ENCODE measurements at places on chromosomes 12 and 14. TPM values are rescaled to one million over a fixed set of nuclear protein-coding genes. Genes with fewer than 3 reads are reported as not detected.
A peak's percentile ranks its signal among the peaks of the same experiment; 100 is the strongest.

GRCh38 chr12:52242442-52243258 lies 9.6 kb downstream of the KRT7 start:
- ATAC-seq: no peak

- no peak for ATAC-seq
These were observed 11.0 kb upstream of the RPS6KL1 start for GRCh38 chr14:74934041-74934440.

- ATAC-seq: no peak
These were observed 251.4 kb downstream of the RGS6 start for GRCh38 chr14:72183631-72184030.

DNA sequence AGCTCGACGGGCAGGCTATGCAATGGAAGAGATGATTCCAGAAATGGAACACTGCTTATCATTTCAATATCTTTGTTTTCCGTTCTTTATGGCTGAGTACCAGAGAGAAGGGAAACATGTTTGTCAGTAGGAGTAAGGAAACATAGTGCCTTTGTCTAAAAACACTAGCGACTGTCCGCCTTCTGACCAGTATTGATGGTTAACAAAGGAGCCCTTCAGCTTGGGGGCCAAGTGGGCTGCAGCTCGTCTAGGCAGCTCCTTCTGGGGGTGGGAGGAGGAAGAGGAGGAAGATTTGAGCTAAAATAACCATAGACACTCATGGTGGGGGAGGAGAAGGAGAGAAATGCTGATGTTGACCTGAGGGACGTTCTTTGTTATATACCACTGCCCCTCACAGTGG lies 15.0 kb downstream of the COQ5 start:
- no peak for ATAC-seq

DNA sequence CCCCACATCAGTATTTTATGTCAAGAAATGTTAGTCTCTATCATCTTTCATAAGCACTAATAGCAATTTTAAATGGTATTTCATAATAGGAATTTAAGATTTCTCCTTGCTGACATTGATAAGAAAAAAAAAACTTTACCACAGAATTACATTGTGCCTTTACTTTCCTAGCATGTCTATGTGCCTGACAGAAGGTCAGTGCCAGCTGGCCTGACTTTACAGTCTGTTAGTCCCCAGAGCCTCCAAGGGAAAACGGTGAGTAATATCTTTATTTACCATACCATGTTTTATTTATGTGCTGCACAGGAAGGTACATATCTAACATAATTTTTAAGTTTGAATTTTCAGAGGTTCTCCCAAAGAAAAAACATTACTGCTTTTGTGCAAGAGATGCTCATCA lies 152.0 kb upstream of the AEBP2 start:
- ATAC-seq: no peak

- no peak for ATAC-seq
These were observed 169.5 kb downstream of the ANO4 start for GRCh38 chr12:100964028-100964427.

DNA sequence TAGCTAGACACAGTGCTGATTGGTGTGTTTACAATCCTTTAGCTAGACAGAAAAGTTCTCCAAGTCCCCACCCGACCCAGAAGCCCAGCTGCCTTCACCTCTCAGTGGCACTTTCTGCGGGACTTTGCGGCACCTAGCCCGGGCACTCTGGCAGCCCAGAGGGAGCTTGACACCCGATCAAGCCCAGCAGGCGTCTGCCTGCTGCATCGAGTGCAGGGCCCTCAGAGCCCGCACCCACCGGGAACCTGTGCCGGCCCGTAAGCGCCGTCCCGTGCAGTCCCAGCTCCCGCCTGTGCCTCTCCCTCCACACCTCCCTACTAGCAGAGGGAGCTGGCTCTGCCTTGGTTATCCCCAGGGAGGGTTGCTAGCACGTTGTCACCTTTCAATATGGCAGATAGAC lies 631.0 kb upstream of the STXBP6 start:
- ATAC-seq: no peak

DNA sequence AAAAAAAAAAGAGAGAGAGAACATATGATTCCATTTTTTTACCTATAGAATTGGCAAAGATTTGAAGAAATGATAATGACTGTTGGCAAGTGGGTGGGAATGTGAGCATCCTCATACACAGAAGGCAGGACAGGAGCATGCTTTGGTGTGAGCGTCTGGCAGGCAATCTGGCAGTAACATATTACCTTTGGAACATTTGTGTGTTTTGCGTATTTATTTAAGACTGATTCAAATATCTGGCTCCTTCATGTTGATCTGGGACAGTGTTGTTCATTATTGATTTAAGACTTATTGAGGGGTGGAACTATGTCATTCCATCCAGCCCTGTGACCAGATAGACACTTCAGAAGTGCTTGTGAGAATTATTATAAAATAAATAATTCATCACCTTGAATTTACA lies 53.1 kb downstream of the PPP1R36 start:
- no peak for ATAC-seq

DNA sequence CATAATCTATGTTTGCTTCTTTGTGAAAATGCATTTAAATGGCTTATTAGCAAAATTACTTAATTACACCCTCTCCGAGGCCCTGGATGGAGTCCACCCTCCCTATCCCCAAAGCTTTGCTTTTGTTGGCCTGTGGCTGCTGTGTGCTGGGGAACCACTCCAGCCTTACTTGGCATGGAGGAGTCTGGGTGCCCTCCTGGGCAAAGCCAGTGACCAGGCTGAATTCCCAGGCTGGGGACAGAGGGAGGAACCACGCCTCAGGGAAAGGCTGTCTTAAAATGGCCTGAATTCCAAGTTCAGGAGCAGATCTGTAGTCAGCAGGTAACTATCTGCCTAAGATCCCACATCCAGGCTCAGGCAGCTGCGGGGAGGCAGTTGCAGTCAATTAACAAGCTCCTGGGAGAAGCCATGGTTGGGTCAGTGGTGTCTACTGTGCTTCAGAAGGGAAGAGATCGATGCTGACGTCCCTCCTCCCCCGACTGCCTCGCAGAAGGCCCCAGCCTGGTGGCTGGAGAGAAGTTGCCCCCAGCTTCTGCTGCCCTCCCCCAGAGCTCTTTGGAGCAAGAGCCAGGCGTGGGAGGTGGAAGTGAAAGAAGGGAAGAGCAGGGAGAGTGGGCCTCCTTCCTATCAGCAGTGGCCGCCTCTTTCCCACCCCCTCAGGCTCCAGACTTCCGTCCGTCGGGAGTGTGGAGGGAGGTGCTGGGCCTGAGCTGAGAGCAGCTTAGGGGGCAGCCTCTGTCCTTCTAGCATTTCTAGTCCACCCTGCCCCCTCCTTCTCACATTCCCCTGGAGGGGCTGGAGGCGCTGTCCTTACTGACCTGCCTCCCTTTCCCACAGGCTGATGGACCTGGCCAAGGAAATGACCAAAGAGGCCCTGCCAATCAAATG lies 11.3 kb downstream of the VASH1 start:
- peak; percentile 9 for ATAC-seq

DNA sequence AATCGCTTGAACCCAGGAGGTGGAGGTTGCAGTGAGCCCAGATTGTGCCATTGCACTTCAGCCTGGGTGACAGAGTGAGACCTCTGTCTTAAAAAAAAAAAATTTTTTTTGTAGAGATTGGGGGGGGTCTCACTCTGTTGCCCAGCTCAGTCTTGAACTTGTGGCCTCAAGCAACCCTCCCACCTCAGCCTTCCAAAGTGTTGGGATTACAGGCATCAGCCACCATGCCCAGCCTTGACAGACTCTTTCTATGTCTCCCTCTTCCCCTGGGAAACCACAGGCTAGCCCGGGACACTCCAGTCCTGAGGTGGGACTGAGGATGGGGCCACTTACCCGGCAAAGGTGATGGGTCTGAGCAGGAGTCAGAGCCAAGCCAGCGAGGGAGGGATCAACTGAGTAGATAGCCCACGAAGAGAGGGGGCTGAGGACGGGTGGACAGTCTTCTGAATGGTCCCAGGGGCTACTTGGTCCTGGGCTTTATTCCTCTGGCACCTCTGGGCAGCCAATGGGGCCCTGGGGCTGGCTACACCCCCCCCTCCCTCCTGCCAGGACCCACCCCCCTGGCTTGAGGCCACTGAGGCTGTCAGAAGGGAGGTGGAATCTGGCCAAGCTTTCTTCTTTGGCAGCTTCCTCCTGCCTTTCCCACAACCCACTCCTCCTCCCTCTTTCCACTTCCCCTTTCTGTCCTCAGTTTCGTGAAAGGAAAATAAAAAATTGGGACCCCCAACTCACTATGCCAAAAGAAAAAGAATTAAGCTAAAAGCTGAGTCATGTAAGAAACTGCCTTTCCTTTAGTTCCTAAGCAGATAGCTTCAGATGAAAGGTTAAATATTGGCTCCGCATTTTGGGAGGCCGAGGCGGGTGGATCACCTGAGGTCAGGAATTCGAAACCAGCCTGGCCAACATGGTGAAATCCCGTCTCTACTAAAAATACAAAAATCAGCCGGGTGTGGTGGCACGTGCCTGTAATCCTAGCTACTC lies at the start of gene SDS:
Gene SDS, minus strand, starts transcription at position 453 of the 981 bp plus-strand sequence. CDS start 4,179 bp downstream, outside the sequence.
- ATAC-seq: no peak

DNA sequence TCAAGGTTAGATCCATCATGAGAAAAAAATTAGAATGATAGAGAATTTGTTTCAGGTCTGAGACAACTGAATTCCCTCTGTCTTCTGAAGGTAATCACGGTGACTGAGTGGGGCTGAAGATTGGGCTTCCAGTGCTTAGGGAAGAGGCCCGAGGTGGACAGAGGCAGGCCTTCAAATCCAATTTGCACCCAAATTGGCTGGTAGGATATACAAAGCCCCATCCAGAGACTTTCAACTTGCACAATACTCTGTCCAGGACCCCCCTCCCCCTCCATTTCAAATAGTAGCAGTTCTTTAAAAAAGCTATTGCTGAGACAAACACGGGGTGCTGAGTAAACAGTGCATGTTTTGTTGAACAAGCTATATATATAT lies 3.6 kb upstream of the FOXG1 start:
- ATAC-seq: no peak

DNA sequence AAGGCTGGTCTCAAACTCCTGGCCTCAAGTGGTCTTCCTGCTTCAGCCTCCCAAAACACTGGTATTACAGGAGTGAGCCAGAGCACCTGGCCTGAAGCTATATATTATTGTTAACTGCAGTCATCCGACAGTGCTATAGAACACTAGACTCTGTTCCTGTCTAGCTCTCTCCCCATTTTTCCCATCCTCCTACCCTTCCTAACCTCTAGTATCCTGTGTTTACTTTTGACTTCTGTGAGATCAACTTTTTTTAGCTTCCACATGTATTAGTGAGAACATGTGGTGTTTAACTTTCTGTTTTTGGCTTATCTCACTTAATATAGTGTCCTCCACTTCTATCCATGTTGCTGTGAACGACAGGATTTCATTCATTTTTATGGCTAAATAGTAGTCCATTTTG lies 34.7 kb downstream of the TRAF3 start:
- ATAC-seq: no peak

GRCh38 chr14:93481758-93482157 lies 51.0 kb downstream of the UNC79 start:
- no peak for ATAC-seq

DNA sequence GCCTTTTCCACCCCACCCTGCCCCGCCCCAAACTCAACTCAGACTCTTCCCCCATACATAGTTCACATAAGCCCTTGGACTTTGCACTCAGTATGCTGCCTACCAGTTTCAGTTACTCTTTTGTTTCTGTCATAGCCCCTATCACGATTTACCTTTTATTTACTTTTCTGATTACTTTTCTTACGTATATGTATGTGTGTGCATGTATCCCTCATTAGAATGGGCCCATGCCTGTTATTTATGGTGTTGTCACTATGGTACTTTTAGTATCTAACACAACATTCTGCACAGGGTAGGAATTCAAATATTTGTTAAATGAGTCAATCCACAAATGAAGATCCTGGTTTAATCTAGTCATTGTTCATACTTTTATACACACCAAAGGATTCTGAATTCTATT lies 16.5 kb upstream of the LUM start:
- peak; percentile 18 for ATAC-seq

DNA sequence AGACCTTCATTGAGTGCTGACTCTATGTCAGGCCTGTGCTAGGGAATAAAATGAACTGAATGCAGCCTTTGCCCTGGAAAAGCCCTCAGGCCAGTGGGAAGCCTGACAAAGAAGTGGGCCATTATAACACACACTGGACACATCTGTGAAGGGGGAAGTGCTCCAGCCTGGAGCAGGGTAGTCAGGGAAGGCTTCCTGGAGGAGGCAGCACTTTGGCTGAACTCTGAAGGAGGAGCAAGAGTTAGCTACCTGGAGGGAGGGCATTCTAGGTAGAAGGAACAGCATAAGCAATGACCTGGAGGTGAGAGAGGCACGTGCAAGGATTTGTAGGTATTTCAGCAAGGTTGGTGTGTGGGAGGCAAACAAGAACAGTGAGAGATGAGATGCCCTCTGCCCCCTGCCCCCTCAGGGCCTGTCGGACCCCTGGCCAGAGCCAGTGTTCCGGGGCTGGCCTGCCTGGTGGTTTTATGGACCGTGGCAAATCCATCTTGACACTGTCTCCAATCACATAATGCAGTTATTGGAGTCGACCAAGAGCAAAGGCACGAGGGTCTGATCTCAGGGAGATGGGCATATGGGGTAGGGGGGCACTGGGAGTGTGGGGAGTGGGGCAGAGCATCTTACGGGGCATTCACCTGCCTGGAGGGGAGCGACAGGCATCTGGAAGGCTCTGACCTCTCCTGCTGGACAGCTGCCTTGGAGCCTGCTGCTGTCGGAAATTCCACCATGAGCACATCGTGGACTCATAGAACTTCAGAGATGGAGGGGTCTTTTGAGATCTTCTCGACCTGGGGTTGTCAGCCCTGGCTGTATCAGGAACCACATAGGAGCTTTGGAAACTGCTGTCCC lies 2.7 kb upstream of the FAM222A start:
- ATAC-seq: no peak

GRCh38 chr12:115598871-115599811 lies 678.4 kb downstream of the MED13L start:
- no peak for ATAC-seq

- ATAC-seq: no peak
These were observed 11.5 kb downstream of the CBLN3 start for GRCh38 chr14:24417832-24418491.

DNA sequence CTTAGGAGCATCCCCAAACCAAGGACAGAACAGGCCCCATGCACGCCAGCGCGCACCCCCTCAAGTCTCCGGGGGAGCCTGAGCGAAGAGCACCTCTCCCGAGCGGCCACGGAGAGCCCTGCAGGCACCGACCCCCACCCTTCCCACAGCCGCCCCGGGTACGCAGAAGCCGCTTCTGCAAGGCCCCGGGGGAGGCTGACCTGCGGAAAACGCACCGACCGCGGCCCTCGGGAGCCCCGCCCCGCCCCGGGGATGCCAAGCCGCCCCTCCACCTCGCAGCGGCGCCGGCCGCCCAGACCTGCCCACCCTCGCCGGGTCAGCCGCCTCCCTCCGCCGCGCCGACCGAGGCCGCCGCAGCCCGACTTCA lies 385 bp downstream of the CAPRIN2 start:
- ATAC-seq: peak; percentile 30

GRCh38 chr14:75514673-75515628 lies 7.3 kb upstream of the BATF start:
- ATAC-seq: peak; percentile 27

Gene OR10G3
- total RNA-seq: not detected

Gene LARP4
- 35.8 TPM for total RNA-seq

Gene GUCY2C
- 0.20 TPM for total RNA-seq

Gene NRIP2
- total RNA-seq: 0.08 TPM

Gene SLC16A7
- total RNA-seq: 52.4 TPM

Gene CLEC1A
- 0.68 TPM for total RNA-seq

Gene ATP5F1B
- total RNA-seq: 674 TPM

Gene HOXC10
- 0.64 TPM for total RNA-seq

Gene SOAT2
- not detected for total RNA-seq

Gene ASB8
- total RNA-seq: 24.7 TPM

Gene CLEC1B
- total RNA-seq: not detected

Measured in esophagus mucosa (tissue), 1 donor.